ENCODE measurements at places on chromosomes 13 and 19.
A peak's percentile ranks its signal among the peaks of the same experiment; 100 is the strongest.

DNA sequence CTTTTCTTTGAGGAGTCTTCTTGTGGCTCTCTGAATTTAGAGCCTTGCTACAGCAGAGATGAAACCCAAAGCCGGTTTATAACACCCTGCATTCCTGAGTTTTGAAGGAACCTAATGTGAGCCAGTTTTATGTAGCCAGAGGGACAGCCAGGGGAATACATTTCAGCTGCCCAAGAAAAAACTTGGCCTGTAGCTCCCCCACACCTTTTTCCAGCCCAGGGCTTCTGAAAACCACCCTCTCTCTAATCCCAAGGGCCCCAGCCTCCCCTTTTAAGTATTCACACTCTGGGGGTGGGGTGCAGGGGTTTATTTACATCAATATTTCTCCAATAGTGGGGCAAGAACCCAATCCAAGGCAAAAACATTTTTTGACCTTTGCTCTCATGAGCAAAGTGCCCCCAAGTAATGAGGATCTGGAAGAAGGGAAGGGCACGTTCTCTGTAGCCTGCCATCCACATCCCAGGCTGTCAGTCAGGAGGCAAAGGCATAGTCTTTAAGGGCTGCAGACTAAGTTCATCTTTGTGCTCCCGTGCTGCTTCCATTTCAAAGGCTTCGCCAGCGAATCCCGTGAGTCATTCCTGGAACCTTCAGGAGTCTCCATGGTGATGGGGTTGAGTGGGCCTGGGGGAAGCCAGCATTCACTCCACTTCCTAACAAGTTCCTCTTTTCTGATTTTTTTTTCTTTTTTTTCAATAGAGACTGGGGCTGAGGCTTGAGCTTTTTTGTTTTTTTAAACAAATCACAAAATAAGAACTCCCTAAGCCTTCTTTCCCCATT, 33.2 kb upstream of the MEDAG start:
- no peak for DNase-seq

GRCh38 chr13:99435116-99435515, 66.2 kb upstream of the TM9SF2 start:
- no peak for DNase-seq

DNA sequence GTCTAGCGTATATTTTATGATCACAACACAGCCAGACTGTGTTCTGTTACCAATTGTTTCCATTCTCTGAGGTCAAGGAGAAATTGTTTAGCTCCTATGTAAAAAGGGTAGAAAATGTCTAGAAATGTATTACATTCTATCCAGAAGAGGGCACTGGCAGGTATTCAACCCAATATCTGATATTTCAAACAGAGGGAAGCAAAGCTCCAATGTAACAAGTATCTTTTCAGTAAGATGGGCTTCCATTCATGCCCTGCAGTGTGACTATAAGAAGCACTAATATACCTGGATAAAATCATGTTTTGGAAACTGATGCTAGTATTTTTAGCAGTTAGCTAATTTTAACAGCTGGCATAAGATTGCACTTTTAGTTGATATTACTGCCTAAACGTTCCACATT, 312.7 kb downstream of the FGF14 start:
- no peak for DNase-seq

DNA sequence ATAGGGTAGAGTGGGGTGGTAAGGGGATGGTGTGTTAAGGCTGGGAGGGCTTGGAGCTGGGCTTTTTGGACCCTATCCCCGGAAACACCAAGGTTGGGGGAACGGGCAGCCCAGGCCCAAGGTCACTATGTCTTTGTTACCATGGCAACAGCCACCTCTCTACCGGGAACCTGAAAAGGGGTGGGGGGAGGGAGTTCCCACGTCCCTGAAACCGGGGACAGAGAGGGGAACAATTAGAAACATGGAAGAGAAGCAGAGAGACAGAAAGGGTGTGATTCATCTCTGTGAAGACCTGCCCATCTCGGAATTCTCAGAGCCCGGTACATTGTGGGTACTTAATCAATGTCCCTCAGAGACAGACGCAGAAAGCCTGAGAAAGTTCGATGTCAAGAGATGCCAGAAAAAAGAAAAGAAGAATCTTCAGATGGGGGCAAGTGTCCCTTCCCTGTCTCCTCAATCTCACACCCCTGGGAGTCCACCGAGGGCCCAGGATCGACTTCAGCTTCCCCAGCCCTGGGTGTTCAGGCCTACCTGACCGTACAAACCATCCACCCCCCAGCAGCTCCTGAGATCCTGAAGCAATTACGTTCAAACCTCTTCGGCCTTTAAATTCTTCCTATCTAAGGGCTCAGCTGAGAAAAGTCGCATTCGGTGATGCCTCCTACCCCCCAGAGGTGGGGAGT, 6.8 kb upstream of the LRFN1 start:
- DNase-seq, result no peak

DNA sequence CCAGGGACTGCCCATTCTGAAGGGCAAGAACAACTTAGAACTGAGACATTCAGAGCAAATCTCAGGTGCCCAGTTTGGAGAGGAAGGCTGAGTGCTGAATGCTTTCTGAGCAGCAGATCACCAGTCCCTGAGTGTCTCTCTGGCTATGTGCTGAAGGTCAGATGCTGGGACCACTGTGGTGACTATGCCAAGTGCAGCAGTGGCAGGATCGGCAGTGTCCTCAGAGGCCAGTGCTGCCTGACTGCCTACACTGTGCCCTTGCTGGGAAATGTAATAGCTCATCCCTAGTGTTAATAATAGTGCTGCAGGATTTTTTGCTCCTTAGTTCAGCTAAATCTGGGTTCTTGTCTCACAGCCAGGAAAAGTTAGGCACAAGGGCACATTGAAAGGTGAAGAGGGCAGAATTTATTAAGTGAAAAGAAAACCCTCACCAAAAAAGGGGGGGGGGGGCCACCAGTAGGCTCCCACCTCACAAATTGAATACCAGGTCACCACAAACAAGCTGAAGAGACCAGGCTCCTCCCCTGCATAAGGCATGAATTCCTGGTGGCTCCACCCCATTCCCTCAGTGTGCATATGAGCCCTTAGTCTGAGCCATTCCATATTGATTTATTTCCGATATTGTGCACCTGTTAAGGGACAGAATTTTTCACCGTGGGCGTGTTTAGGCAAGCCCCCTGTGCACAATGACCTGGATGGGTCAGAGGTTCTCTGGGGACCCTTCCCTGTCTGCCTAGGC, 18.5 kb downstream of the RFXAP start:
- no peak for DNase-seq

DNA sequence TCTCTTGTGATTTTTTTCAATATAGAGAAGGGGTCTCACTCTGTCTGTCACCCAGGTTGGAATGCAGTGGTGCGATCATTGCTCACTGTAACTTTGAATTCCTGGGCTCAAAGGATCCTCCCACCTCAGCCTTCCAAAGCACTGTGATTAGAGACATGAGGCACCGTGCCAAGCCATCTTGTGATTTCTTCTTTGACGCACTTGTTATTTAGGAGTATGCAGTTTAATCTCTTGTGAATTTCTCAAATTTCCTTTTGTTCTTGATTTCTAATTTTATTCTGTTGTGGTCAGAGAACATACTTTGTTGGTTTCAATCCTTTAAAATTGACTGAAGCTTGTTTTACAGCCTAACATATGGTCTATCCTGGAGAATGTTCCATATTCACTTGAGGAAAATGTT, 14.5 kb downstream of the IPO5 start:
- no peak for DNase-seq

DNA sequence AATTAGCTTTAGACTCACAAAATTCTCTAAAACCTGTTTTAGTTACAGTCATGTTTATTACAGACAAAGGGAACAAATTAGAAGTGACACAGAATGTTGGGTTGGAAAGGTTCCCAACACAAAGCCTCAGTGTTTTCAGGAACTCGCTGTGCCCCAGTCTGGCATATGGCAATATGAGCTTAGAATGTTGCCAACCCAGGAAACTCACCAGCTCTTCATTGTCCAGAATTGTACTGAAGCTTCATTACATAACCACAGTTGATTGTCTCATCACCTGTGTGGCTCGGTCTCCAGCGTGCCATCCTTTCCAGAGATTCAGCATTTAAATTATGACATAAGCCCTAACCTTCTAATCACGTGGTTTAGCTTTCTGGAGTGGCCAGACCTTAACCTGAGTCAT, 19.1 kb downstream of the ZNF264 start:
- no peak for DNase-seq

DNA sequence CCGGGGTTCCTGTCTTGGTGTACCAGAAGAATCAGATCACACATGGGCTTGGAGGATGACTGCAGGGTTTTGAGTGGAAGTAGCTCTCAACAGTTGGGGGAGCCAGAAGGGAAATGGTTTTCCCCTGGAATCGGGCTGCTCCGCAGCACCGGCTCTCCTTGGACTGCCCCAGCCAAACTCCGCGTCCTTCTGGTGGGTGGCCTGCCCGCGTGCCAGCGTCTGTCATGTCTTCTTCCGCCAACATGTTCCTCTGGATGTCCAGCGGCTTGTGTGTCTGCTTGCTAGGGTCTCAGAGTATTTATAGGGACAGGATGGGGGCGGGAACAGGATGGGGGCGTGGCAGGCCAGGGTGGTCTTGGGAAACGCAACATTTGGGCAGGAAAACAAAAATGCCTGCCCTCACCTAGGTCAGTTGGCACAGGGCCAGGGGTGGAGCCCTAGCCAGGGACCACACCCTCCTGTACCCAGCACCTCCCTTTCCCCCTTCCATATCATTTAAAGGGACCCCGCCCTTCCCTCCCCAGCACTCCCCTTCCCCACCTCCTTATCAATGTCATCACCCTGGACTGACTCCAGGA, 1.3 kb upstream of the ZNF30 start:
- DNase-seq, result no peak

- no peak for DNase-seq
These were observed 332.1 kb downstream of the UQCRFS1 start for GRCh38 chr19:28880735-28881401.

GRCh38 chr13:32126278-32126677, 94.7 kb downstream of the FRY start:
- DNase-seq, result no peak

DNA sequence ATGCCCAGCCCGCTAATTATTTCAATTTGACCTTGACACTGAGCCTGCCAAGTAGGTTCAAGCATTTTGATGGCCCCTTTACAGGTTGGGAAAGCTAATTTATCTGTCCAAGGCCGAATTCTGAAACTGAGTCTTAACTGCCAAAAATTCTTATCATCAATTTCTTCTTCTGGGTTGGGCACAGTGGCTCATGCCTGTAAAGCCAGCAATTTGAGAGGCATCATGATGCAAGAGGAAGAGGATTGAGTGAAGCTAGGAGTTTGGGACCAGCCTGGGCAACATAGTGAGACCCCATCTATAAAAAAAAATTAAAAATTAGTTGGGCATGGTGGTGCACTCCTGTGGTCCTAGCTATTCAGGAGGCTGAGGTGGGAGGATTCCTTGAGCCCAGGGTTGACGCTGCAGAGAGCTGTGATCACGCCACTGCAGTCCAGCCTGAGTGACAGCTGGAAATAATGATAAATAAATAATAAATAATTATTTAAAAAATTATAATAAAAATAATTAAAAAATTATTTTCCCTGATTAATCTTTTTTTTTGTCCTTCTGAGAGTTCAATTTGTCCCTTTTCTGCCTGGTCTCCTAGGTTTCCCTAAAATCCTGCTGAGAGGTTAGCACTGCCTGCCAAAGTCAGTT, 1.3 kb upstream of the LDLR start:
- DNase-seq, result no peak

DNA sequence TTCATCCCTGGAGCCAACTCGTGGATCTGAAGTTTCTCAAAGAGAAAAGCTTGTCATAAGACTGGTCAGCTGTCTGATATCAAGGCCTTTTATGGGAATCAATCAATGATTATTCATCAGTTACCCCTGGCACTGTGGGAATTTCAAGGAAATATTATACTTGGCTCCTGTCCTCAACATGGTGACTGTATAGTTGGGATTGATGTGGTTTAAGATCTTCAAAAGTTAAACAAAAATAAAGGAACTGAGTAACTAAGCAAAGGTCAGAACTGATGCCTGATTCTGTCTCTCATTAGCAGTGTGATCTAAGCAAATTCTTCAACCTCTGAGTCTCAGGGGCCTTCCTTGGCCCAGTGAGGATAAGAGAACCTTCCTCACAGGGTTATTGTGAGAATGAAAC, 22.2 kb upstream of the SERPINE3 start:
- no peak for DNase-seq

DNA sequence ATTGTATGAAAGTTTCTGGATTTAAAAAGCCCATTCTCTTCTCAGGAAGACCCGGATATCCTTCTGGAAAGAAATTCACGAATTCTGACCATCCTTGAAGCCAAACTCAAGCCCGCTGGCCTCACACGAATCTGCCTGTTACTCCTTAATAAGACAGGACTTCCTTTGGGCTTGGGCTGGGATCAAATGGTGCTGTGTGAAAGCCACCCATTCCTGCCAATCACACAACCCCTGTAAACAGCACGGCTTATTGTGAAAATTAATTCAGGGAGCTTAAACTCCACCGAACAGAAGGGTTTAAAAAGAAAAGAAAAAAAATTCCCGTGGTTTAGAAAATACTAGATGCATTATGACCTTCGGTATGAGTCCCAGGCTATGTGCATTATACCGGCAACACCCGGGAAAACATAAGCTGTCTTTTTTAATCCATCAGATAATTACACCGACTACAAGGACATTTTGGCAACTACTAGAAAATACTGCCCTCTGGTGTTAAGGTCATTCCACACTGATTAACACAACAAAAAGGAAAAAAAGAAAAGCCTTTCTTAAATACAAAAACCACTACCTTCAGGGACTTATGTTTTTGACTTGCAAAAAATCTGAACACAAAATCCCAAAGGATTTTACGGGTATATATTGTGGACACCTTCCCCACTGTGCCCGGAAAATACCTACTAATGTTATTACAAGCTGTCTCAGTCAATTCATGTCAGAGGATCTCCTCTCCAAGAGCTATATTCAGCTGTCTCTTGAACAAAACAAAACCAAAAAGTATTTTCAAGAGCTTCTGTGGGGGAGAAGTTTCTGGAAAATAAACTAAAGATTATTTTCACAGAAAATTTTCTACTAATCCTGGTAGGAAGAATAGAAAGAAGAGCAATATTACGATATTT, 76.0 kb upstream of the LSM14A start:
- DNase-seq, result peak; percentile 47
